ENCODE measurements at places on chromosomes 12 and 14. TPM values are rescaled to one million over a fixed set of nuclear protein-coding genes. Genes with fewer than 3 reads are reported as not detected.

GRCh38 chr12:127655691-127656090 is 611.3 kb upstream of the TMEM132C start:
- no peak for DNase-seq
- no peak overlapping the region for H3K4me3 ChIP-seq
- H3K36me3 ChIP-seq, result no peaks in the 10 kb centered on the region
- no peaks in the 10 kb centered on the region for H3K4me1 ChIP-seq
- H3K27me3 ChIP-seq, result no peaks in the 10 kb centered on the region

The ENDOU gene
- 0.49 TPM for total RNA-seq

DNA sequence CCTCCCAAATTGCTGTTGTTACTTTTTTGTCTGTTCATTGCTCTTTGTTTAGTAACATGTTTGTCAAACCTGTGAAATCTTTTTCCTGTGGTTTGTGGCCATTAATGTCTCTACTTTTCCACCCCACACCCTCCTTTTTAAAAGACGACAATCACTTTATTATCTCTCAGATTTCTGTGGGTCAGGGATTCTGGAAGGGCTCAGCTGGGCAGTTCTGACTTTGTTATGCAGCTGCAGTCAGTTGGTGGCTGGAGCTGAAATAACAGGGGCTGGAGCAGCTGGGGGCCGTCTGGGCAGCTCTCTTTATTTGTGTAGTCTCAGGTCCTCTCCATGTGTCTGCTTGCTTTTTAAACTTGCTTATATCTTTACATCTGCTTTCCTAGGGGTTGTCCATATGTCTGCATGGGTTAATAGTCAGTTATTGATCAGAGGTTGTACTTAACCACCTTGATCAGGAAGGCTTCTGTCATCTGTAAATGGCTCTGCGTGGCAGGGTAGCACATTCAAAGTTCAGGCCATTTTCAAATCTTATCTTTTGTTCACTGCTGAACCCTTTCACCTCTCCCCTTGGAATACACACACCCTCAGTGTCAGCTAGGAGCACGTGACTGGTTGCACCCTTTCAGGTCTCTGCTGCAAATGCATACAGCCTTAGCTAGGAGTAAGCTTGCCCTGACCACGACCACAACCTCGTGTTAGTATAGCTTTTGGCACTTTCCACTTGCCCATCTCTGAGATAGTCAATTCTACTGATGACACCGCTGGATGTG is 27.9 kb downstream of the BORCS5 start:
- H3K27ac ChIP-seq, result no peak overlapping the region
- peaks cover 41% of the 10 kb centered on the region for H3K4me1 ChIP-seq
- H3K27me3 ChIP-seq, result no peaks in the 10 kb centered on the region
- H3K4me3 ChIP-seq, result no peak overlapping the region
- no peaks in the 10 kb centered on the region for H3K36me3 ChIP-seq

The RFX4 gene
- not detected for total RNA-seq

All from thoracic aorta (tissue), 2 donors.